Gastroesophageal sphincter (tissue), 4 donors: ENCODE measurements at places on chromosomes 2 and 18. TPM values are rescaled to one million over a fixed set of nuclear protein-coding genes. Genes with fewer than 3 reads are reported as not detected.

Gene DHRS9
- total RNA-seq, result not detected

Gene CFAP210
- total RNA-seq, result not detected

DNA sequence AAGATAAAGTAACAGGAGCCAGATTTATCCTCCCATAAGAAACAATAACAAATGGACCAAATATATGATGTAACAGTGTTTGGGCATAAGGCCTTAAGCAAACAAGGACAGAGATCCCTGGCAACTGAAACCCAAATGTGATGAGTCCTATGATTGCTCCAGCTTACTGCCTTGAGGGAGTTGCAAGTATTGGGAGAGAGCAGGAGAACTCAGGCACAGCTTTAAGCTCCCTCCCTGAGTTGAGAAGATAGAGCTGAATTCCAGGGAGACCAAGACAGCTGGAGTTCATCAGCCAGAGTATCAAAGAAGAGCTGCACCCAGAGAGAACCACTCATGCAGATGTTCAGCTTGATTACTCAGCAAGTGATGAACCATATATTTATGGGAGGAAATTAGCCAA lies 814.5 kb upstream of the RAB6C start:
- ATAC-seq, result peak; percentile 51

GRCh38 chr2:216033403-216033802 lies 20.1 kb upstream of the MREG start:
- ATAC-seq, result no peak

Gene ACADL
- total RNA-seq, result 3.9 TPM

Gene COLEC12
- total RNA-seq, result 21.2 TPM

Gene PDK1
- total RNA-seq, result 14.3 TPM

DNA sequence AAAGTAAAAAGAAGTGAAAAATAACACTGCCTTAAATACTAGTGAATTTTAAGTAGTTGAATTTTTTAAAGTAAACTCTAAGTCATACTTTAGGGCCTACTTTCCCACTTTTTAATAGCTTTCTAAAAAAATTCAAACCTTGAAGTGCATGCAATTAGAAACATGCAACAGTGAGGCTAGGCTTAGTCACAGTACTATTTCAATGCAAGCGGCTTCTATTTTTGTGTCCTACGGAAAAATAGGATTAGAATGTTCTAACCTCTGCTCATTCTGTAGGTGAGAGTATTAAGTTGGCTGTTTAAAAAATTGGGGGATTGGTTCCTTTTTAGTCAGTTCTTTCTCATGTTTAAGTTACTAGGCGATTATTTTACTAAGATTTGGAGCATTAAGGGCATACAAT lies 39.1 kb upstream of the PSMD14 start:
- ATAC-seq, result no peak

GRCh38 chr2:188977317-188977716 lies 3.1 kb downstream of the COL3A1 start:
- no peak for ATAC-seq

Gene AKAIN1
- not detected for total RNA-seq

DNA sequence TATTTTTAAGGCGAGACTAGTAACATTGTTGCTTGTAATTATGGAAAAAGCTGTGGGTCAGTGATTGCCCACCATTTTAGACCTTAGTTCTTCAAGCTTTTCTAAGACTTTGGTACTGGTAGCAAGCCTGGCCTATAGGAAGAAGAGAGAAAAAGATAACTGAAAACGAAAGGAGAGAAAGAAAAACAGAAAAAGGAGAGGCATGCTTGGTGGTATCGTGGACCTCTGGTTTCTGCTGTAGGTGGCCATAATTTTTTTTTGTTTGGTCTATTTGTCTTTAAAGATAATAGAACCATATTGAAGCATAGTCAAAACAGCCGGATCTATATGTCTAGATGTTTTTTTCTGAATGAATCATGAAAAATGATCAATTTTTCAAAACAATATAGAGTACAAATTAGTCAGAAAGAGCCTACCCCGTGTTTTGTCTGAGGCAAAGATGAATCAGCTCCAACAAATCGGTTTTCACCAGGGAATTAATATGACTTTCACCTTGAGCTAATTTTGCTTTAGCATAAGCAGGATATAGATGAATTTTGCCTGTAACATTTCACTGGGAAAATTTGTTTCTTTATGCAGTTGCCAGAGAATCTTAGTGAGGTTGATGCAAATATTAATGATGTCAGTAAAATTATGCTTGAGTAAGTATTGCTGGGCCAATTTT lies 45.7 kb downstream of the CCDC85A start:
- no peak for ATAC-seq

Gene TRABD2A
- 0.47 TPM for total RNA-seq

- no peak for ATAC-seq
Measured at GRCh38 chr2:11562476-11562875, 28.6 kb downstream of the GREB1 start.

- no peak for ATAC-seq
Measured at GRCh38 chr2:157922336-157922735, 46.2 kb upstream of the ACVR1 start.

Gene LBH
- total RNA-seq, result 508 TPM

DNA sequence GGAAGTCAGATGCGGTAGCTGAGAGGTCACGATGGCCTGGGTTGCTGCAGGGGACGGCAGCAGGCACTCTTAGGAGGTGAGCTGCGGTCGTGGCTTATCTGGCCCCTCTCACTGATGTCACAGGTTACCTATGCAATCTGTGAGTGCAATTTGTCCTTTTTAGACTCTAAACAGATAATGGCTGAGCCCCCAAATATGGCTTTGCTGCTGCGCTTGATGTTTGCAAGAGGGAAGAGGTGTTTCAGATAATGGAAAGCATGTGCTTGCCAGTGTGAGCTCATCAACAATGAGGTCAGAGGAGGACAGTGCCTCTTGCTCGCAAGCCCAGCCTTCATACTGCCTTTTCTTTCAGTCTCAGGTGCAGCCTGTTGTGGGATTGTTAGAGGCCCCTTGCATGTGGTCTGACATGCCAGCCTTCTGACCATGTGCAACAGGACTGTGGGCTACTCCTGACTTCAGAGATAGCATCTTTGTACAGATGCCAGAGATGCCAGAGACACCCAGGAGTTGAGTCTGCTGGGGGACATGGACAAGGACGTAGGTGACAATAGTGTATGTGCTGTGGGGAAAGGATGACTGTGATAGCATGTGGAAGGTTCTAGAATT lies 151.3 kb downstream of the TANC1 start:
- no peak for ATAC-seq

Gene RPRM
- 1.2 TPM for total RNA-seq

Gene IGFBP5
- 1,402 TPM for total RNA-seq

GRCh38 chr18:75255094-75255493 lies 44.5 kb downstream of the TSHZ1 start:
- no peak for ATAC-seq

Gene TNFAIP6
- total RNA-seq, result 1.1 TPM

DNA sequence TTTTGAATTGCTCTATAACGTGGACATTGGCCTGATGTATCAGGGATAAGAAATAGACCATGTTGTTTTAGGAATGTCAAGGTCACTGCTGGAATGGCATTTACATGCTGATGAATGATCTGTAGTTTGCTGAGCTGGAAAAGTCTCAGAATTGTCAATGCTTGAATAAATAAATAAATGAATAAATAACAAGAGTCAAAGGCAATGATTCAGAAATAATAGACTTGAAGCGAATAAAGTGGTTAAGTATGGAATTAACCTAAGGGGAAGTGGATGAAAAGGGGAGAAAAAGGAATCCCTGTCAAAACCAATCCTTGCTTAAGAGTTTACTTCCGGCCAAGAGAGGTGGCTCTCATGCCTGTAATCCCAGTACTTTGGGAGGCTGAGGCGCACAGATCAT lies 1620.0 kb downstream of the SUCLG1 start:
- no peak for ATAC-seq

DNA sequence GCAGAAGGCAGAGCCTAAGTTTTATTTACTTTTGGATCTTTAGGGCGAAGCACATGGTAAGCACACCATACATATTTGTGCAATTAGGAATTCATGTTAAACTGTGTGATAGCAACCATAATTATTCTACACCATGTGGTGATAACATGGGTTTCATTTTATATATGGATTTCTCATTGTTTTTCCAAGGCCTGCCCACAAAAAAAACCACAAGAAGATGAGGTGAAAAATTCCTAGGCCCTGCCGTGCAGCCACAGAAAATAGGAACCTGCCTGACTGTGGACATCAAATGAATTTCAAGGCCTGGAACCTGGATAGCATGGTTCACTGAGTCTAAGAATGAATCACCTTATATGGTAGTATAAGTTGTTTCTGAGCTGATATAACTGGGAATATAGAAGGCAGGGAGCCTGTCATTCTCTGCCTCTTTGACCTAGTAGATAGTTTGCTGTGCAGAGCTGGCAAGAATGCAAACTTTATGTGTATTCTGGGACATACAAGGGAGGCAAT lies 22.4 kb upstream of the SSB start:
- ATAC-seq, result no peak

DNA sequence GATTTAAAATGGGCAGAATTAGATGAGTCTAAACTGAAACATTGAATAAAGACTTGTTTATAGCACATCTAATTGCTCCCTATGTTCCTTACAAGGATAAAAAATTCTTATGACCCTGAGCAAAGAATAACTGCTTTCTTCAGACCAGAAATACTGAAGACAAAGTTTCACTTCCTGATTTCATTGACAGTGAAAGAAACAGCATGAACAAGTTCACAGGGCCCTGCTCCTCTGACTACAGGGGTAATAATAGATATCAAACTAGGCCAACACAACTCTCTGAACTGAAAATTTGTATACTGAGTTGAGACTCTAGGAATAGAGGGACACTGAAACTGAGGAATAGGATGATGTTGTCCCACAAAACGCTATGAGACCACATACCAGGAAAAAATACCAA lies 1383.3 kb upstream of the CDH2 start:
- ATAC-seq, result no peak

- no peak for ATAC-seq
Measured at GRCh38 chr2:109213646-109214433, 84.8 kb downstream of the SH3RF3 start.

GRCh38 chr2:79530443-79530842 lies 17.6 kb downstream of the CTNNA2 start:
- ATAC-seq, result no peak

GRCh38 chr18:52045946-52046675 lies 293.9 kb upstream of the DCC start:
- no peak for ATAC-seq

DNA sequence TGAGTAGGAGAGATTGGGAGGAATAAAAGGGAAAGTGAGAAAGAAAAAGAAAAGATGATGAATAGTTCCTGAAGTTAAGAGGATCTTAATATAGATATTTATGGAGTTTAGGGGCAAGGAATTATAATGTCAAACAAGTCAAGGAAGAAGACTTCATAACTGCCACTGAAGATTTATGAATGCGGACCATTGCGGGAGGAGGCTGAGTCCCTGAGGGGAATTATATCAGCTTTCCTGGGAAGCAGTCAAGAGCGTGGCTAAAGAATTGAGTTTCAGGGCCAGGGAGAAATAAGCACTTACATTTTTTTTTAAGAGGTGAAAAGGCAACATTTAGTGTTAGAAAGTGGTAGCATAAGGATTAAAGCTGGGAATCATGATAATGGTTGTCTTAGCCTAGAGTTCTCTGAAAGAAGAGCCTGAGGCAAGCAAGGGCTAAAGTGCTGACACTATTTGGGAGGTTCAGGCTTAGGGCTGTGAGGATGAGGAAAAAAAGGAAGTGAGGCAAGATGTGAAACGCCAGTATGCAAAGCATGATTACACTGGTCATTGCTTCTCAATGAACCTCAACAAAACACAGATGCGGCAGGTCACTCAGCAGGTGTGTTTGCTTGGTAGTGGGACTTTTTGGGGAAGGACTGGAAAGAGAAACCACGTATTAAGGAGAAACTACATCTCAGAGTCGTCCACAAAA lies 217.1 kb downstream of the SLC4A3 start:
- no peak for ATAC-seq

DNA sequence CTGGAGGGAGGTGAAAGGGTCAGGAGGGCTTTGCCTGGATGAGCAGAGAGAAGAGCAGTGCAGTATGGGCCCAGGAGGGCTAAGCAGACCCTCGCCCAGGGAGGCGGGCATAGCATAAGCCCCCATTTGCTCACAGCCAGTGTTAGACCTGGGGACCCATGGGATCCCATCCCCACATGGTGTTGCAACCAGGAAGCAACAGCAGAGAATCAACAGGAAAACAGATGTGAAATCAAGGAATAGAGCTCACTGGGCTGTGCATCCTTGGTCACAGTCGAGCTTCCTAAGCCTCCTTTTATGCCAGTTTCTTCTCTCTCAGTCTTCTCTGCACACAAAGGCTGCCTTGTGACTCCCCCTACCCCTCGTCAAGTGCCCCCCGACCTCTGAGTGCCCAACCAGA lies 19.9 kb downstream of the ASB18 start:
- no peak for ATAC-seq

DNA sequence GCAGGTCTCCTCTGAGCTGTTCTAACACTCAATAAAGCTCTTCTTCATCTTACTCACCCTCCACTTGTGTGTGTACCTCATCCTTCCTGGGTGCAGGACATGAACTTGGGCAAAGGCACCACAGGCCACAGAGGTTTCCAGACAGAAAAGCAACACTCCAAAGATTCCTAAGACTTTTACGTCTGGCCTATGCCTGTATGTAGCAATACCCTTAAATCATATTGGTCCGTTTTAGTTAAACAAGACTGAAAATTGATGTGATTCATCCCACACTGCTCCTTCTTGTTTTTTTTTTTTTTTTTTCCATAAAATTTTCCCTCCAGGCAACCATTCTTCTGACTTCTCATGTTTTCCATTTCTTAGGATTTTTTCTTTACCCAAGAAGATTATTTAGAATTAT lies 404.3 kb downstream of the PID1 start:
- ATAC-seq, result no peak

DNA sequence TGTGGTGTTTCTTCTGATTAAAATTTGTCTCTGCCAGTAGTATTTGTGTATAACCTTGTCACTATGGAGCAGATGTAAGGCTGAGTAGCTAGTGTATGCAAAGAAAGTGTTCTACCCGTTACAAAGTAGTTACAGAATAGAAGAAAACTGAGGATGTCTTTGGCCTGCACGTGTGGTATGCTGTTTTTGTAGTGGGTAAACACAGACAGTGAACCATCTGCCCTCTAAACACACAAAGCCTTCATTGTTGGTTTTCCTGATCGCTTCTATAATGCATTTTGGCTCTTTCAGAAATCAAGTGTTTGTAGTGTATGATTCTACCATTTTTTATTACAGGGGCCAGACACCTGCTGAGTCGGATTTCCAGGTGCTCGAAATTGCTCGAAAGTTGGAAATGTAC lies 61.5 kb downstream of the FARP2 start:
- ATAC-seq, result no peak

GRCh38 chr2:237058423-237058822 lies 27.3 kb upstream of the COPS8 start:
- ATAC-seq, result no peak

- no peak for ATAC-seq
Measured at GRCh38 chr18:75205514-75206132, 3.3 kb downstream of the PTGR3 start.
